ENCODE measurements at places on chromosomes 2 and 18. TPM values are rescaled to one million over a fixed set of nuclear protein-coding genes. Genes with fewer than 3 reads are reported as not detected.

OXER1 gene
- total RNA-seq: 0.19 TPM

EVX2 gene
- total RNA-seq: not detected

FAM124B gene
- total RNA-seq: 0.64 TPM

KLHL30 gene
- not detected for total RNA-seq

IL37 gene
- total RNA-seq: not detected

DPYSL5 gene
- total RNA-seq: not detected

LHCGR gene
- total RNA-seq: not detected

COLEC12 gene
- not detected for total RNA-seq

DSG1 gene
- not detected for total RNA-seq

ALPP gene
- total RNA-seq: not detected

LYG2 gene
- not detected for total RNA-seq

DIS3L2 gene
- total RNA-seq: 27.8 TPM

CPO gene
- not detected for total RNA-seq

SLC25A12 gene
- 34.3 TPM for total RNA-seq

REG3G gene
- total RNA-seq: not detected

HOXD8 gene
- total RNA-seq: not detected

CRIM1 gene
- total RNA-seq: 19.0 TPM

MAP3K19 gene
- total RNA-seq: not detected

OSBPL1A gene
- 3.1 TPM for total RNA-seq

SPATA3 gene
- not detected for total RNA-seq

CHN1 gene
- total RNA-seq: 3.1 TPM

CHRNG gene
- not detected for total RNA-seq
